Activated CD4-positive, alpha-beta T cell treated with anti-CD3 and anti-CD28 coated beads, Interleukin-2, amount 50 U/mL, for 1 hour (primary cell): ENCODE measurements at places on chromosomes 12 and 14.

GRCh38 chr14:92903359-92903758 is 19.6 kb upstream of the CHGA start:
- DNase-seq = no peak

DNA sequence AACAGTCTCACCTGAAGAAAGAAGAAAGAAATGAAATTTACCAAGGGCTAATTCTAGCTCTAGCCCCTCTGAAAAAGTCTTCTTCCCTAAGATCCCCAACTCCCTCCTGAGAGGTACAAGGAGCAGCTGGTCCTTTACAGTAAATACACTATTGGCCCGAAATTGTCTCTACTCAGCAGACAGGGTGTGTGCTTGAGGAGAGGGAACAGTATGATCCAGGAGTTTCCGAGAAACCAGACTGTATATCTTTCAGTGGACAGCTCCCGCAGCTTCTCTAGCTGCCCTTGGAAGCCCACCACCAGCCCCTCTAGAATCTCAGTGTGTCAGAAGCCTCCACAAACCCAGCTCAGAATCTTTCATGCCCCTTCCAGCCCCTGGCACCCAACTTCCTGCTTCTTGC is 8.1 kb downstream of the GPR84 start:
- DNase-seq = no peak

DNA sequence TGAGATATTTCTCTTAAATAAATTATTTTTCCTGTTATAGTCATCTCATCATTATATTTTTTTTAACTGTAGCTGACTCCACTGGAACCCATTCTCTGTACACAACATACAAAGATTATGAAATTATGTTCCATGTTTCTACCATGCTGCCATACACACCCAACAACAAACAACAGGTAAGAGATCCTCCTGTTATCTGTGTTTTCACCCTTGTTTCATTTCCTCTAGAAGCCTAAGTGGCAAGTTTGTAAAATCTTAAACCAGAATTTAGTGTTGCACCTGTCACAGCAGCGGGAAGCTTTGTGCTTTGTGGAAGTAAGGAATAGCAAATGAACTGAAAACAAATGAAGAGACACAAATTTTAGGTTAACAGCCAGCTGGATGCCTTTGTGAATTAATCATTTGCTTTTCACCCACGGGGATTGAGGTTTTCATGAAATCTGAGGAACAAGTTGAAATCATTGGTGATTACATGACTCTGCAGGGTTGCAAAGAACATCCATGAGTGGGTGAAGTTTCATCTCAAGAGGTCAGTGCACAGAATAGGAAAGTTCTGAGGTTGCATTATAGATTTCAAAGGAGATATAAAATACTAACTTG is 273.9 kb upstream of the RGS6 start:
- DNase-seq = no peak

- peak; percentile 42 for DNase-seq
Observed at GRCh38 chr12:57803319-57803893, 15.1 kb downstream of the AVIL start.

DNA sequence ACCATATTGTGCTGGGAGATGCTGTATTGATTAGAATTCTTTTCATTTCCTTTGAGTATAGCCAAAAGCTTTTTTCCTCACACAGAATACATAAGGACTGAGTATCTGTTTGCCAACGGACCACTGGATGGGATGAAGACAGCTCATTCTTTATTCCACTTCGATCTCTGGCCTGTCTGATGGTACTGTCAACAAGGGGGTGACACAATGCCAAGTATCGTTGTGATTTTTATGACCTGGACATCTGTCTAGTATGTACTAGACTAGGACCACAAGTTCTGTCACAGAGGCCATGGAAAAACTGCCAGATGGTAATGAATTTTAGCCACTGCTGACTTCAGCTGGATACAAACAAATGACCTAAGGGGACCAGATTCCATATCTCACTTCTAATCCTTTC is 502.7 kb downstream of the SOX5 start:
- DNase-seq = no peak

DNA sequence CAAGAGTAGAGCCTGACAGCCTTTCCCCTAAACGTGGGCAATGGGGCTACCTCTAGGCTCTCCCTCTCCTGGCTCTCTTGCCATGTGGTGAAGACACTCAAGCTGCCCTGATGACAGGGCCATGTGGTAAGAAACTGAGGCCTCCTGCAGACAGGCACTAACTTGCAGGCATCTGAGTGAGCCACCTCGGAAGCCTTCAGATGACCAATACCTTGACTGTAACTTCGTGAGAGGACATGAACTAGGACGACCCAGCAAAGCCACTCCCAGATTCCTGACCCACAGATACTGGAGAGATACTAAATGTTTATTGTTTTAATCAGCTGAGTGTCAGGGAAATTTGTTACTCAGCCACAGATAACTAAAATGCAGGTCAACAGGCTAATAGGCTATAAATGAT is 96.4 kb downstream of the EFCAB11 start:
- no peak for DNase-seq

DNA sequence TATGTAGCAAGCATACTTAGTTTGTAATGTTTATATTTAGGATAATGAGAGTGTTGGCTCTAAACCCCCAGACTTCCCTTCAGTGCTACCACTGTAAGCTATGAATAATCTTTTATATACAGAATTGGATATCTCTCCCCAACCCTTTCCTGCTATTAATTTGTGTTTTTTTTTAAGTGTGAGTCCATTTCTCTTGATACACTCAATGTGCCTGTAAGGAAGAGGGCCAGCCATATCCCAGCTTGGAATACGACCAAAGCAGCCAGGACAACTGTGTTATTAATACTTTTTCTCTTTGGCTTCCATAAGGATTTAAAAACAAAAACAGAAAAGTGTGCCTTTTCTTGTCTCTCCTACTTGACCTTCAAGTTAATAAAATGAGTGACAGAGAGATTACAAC is 116.7 kb downstream of the SNAPC1 start:
- no peak for DNase-seq

GRCh38 chr12:131076791-131077747 is 123.4 kb downstream of the ADGRD1 start:
- DNase-seq = no peak

GRCh38 chr12:68225576-68226476 is at the start of gene IL26:
Gene IL26 (minus strand): TSS chr12:68225810. CDS start chr12:68225756, 54 bp downstream.
- no peak for DNase-seq

GRCh38 chr12:32454075-32454474 is 54.7 kb downstream of the FGD4 start:
- DNase-seq = no peak

- DNase-seq = no peak
Observed at GRCh38 chr12:45989287-45989686, 1.1 kb downstream of the SCAF11 start.

- DNase-seq = no peak
Observed at GRCh38 chr14:55780156-55780946, 200.3 kb downstream of the KTN1 start.

DNA sequence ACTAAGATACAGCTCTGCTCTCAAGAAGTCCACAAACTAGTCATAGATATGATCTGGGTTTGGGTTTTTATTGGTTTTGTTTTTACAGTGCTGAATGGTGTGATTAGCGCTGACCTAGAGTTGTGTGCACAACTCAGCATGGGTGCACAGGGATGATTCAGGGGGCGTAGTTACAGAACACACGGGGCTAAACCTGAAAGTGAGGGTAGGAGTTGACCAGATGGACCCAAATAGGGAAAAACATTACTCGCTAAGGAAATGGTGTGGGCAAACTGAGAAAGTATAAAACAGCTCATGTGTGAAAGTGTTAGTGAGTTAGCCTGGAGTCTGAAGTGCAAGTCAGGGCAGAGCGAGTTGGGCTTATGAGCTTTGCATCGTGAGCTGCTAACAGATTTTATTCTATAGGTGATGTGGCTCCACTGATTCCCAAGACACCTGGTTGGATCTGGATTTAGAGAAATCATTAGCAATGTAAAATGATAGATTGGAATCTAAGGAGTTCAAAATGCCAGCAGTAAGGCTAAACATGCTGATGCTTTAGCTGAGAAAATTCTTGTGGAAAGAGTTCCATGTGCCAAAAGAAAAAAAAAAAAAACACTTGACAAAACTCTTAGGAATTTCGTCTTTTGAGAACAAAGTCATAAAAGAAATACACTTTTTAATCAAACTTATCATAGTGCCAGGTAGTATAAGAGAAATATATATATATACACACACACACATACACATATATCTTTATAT is 134.9 kb downstream of the SLC5A8 start:
- DNase-seq = no peak

- no peak for DNase-seq
Observed at GRCh38 chr12:114371733-114372132, 34.2 kb downstream of the TBX5 start.

DNA sequence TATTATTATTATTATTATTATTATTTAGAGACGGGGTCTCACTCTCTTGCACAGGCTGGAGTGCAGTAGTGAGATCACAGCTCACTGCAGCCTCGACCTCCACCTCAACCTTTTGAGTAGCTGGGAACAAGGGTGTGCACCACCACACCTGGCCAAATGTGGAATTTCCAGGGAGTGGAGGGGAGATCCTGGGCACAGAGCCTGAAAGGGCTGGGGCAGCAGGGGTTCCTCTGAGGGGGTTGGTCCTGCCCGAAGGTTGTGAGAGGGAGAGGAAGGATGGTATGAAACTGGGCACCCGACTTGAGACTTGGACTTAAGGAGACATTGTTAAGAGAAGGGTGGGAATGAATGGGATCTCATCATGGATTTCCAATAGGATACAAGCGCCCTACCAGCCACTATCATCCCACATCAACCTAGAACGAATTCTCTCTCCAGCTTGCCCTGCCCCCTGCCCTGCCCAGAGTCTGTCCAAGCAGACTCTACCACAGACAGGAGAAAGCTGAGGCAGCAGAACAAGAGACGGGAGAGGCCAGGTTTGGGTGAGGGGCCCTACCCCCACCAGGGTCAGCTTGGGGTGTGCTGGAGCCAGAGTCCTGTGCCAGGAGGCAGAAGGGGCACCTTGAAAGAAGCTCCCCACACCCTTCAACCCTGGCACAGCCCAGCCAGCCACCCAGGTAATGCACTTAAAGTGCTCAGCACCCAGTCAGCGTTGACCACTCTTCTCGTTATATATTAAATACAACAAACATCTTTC is 2.4 kb upstream of the DYNC1H1 start:
- no peak for DNase-seq

- DNase-seq = no peak
Observed at GRCh38 chr12:10392394-10392930, 2.6 kb upstream of the KLRK1 start.

GRCh38 chr12:92900941-92901340 is 28.2 kb downstream of the EEA1 start:
- DNase-seq = no peak

DNA sequence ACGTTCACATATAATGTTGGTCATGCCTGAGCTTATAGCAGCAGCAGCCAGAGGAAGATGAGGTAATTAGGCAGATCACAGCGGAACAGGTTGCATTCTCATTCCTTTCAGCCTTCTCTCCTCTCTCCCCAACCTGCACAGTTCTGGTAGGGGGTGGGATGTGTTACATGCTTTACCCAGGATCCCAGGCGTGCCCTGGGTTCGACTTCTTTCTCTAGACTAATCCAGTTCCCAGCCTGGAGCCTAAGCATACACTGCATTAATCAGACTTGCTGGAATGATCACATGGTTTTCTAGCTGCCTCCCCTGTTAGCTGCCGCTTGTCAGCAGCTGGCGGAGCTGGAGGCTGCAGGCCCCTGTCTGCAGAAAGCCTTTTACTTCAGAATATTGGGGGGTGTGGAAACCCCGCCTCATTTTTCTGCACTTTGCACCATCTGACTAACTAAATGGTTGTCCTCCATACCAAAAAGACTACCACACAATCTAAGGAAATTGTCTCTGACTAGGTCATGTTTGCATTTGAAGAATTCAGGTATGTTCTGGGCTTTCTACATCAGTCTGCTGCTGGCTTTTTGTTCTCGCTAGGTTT is 46.0 kb upstream of the EVL start:
- DNase-seq = no peak

- no peak for DNase-seq
Observed at GRCh38 chr14:35384455-35385041, 20.0 kb downstream of the NFKBIA start.

- no peak for DNase-seq
Observed at GRCh38 chr12:124397399-124397679, 102.4 kb downstream of the RFLNA start.

- DNase-seq = peak; percentile 73
Observed at GRCh38 chr12:47819896-47820630, at the start of gene HDAC7. Gene HDAC7 (minus strand): TSS chr12:47819903. CDS start chr12:47819785, 118 bp downstream.

DNA sequence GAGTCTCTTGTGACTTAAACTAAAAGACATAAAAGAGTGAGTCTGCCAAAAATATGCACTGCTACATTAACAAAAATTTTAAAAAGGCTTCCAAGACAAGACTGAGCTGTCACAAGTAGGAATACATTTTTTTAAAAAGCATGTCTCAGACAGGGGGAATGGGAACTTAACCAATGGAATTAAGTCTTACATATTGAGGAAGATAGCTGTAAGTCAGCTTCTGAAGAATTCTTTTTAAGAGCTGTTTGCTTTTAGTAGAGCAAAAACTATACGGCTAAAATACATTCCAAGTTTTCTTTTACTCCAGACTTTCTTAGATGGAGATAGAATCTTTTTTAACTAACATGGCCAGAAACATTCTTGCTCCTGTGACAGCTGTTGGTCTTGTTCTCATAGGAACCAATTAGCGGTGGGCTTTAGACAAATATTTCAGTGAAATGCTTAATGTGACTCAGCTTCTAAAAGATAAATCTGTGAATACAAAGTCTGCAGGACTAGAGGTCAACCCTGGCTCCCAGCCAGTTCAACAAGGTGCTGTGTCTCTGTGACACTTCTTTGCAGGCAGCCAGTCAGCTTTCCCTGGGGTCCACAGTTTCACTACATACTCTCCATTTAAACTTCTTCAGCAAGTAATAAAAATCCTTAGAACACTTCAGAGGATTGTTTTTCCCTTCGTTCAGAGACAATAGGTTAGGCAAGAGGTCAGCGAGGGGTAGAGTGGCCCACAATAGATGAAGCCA is 187.6 kb downstream of the NAV3 start:
- no peak for DNase-seq

DNA sequence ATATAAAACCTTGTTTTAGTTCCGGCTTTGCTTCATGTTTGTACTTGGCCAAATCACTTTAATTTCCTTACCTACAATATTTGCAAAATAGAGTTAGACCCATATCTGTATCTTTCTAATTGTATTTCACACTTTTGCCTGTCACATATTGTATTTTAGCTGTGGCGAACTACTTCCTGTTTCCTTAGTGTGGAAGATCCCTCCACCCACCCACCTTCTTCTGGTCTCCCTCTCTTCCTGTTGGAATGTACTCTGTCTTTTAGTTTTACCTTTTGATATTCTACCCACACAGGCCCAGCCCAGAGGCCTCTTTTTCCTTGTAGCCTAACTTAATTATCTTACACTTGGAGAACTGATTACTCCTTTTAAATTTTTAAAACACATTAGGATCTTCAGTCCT is 78.2 kb downstream of the SCN8A start:
- no peak for DNase-seq

DNA sequence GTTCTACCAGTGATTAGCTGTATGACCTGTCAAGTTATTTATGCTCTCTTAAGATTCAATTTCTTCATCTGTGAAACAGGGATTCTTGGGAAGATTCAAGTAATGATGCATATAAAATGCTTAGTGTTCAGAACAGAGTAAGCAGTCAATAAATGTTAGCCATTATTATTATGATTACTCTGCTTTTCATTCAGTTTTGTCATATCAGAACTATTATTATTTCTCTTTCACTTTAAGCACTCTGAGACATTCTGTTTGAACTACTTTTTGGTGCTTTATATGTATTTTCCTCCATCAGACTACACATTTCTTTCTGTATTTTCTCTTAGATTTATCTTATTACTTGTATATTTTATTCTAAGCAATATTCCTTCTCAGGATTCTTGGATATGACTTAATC is 81.2 kb downstream of the CFAP54 start:
- DNase-seq = no peak
